Amniotic stem cell (primary cell): ENCODE measurements at places on chromosomes 1 and 21.

- no peak for DNase-seq
Measured at GRCh38 chr21:46552274-46552673, 52.6 kb downstream of the S100B start.

DNA sequence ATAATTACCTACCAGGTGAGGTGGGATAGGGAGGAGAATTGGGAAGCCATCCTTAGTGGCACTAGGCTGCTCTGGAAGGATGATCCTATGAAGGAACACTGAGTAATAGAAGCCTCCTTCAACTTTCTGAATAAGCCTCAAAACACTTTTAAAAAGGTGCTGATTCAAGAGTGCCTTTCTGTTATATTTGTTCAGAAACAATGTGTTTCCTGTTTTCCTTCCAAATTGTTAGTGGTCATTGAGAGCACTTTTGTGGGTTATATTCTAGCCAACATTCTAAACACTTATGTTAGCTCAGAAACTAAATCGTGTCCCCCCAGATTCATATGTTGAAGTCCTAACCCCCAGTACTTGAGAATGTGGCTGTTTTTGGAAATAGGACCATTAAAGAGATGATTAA, 237.3 kb downstream of the TNR start:
- DNase-seq, result no peak

DNA sequence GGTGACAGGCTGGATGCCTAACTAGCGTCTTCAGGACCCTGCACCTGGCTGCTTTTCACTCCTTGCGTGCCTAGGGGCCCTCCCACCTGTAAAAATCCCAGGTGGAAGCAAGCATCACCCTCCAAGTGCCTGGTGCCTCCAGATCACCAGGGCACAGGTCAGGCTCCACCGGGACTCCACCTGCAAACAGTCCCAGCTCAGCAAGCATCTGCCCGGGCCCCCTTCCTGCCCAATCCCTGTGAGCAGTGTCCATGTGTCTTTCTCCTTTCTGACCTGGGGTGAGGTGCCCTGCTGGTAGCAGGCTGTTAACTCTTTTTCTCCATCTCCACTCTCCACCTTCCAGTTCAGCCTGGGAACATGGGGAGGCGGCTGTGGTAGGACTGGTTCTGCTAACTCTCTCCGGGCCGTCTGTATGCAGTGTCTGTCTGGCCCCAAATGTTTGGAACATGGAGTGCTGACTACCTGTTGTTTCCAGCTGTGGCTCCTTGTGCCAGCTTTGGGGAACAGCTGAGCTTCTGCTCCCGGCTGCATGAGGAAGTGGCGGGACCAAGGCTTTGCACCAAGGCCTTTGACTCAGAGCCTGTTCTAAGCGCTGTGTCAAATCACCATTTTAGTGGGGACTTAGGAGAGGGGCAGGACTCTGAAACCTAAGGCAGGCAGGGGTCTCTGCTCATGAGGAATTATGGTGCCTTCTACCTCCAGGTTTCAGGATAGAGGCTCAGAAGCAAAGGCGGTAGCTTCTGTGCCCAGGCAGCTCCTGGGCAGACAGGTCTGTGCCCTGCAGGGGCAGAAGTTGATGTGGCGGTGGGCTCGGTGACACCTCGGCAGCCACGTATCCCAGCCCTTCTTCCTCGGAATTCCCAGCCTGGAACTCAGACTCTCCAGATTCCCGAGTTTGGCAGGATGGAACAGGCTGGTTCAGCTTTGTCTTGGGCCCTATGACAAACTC, 5.5 kb downstream of the GPR137B start:
- DNase-seq, result no peak

DNA sequence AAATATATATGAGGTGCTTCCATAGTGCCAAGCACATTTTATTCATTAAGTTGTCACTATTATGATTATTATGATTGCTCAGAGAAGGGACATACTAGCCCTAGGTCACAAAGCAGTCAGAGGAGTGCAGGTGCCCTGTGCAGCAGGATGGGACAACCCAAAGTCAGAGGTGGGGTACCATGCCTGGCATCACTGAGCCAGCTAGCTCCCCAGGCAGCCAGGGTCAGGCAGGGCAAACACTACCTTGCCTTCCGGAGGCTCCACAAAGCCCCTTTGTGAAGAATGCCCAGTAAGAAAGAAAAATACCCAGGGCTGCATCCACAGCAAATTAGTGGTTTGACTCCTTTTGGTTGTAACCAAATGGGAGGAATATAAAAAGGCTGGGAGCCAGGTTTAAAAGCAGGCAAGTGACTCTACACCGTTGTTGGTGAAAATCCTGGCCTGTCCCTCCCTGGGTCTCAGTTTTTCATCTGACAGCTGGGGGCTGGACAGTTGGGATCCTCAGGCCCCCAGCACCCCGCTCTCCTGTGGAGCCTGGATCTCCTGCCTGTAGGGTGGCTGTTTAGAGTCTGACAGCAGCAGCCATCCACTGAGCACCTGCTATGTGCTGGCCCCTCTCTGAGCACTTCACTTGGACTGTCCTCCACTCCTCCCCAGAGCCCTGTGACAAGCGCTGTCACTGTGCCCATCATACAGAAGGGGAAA, 98.8 kb downstream of the GLIS1 start:
- DNase-seq, result no peak

DNA sequence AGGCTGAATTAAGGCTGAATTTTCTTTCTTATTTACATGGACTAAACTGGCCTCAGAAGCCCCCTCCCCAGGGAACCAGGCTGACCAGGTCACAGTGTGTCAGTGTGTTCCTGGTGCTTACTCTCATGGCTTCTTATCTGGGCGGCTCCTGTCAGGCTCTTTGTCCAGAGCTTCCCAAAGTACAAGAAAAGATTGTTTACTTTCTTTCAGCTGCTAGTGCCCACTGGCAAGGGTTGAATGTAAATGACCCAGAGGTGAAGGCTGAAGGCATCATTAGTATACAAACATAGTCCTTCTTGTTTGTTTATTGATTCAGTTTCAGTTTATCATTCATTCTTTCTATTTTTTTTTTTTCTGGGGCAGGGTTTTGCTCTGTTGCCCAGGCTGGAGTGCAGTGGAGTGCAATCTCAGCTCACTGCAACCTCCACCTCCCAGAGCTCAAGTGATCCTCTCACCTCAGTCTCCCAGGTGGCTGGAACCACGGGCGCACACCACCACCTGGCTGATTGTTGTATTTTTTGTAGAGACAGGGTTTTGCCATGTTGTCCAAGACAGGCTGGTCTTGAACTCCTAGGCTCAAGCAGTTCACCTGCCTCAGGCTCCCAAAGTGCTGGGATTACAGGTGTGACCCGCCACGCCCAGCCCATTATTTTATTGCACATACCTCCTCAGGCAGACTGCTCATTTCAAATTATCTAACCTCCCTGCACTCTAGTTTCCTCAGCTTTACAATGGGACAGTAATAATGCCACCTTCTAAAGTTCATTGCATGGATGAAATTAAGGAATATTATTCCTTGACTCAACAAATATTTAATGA, 9.8 kb upstream of the KDM4A start:
- DNase-seq, result no peak

GRCh38 chr21:32137266-32137665, 141.6 kb downstream of the MIS18A start:
- no peak for DNase-seq

GRCh38 chr1:159141584-159142390, 29.6 kb upstream of the CADM3 start:
- peak; percentile 3 for DNase-seq

GRCh38 chr1:203036135-203036534, 9.8 kb downstream of the PPFIA4 start:
- no peak for DNase-seq

- DNase-seq, result no peak
Measured at GRCh38 chr21:44846485-44847260, 26.8 kb downstream of the PTTG1IP start.

DNA sequence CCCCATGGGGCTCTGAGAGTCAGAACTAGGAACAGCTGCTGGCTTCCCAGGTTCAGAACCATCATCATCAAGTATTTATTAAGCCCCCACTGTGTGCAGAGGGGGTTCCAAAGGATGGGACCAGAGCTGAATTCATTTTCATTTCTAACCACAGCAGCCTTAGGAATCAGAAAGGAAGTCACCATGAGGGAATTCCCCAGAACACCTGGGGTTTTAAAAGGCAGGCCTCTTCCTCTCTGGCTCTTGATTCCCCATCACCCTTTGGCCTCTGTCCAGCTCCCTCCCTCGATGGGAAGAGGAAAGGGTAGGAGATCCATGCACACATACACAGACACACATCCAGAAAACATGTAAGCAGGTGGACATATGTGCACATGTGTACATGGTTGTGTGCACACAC, 1.3 kb upstream of the KCNN3 start:
- no peak for DNase-seq

GRCh38 chr1:84078842-84079202, 65.2 kb upstream of the PRKACB start:
- no peak for DNase-seq

DNA sequence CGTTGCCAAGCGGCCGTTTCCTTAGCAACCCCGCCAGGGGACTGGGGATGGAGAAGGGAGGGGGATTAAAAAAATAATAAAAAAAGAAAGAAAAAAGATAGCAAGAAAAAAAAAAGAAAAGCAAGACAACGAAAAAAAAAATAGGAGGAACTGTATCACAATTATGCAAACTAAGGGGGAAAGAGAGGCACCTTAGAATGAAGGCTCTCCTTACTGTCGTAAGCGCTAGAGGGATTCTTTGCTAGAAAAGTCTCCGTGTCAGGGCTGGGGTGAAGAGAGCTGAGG, 625 bp upstream of the NEGR1 start:
- DNase-seq, result no peak

DNA sequence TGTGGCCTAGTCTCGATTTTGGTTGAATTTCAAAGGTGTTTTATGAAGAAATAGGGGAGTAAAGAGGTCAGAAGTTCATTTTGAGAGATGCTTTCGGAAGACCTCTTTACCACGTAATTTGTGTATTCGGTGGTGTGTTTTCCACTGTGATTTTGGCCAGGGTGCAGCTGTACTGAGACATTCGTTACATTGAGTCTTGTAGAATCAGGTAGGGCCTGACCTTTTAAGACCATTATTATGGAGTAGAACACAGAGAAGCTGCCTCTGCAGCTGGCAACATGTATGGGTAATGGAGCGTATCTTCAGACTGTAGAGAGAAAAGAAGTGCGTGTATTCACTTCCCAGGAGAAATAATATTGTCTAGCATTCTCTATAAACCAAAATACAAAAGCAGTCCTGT, 326.5 kb downstream of the PDE4B start:
- DNase-seq, result no peak

- no peak for DNase-seq
Measured at GRCh38 chr1:243716906-243717305, 133.1 kb downstream of the AKT3 start.

GRCh38 chr1:67489643-67490042, 59.4 kb upstream of the SERBP1 start:
- no peak for DNase-seq

- DNase-seq, result no peak
Measured at GRCh38 chr1:166884040-166884642, 8.1 kb upstream of the TADA1 start.

DNA sequence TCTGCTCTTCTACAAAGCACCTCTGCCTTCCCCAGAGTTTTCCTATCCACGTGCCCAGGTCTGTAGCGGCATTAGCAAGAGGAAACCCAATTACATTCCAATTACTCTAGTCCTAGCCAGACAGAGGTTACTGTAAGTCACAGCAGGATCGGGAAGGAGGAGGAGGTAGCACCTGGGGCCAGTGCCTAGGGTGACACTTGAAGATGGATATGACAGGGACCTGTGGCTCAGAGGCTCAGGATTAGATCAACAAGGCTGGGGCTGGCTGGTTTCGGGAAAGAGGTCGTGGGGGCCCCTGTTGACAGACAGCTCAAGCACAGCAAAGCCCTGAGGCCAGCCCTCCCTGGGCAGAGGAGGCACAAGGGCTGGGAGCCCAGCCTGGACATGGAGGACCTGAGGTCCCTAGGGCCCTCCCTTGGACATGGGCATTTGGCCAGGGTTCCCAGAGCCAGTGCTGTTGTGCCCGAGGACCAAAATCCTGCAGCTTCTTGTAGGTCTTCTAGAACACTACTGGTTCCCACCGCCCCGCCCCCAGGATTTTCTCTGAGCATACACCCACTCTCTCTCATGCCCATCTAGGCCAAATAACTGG, 3.0 kb upstream of the HCRTR1 start:
- DNase-seq, result no peak

GRCh38 chr1:10104834-10105233, 72.1 kb downstream of the UBE4B start:
- DNase-seq, result no peak

- DNase-seq, result no peak
Measured at GRCh38 chr1:10989095-10989494, 23.4 kb upstream of the TARDBP start.

- DNase-seq, result no peak
Measured at GRCh38 chr1:42730988-42731387, 9.0 kb downstream of the CLDN19 start.

DNA sequence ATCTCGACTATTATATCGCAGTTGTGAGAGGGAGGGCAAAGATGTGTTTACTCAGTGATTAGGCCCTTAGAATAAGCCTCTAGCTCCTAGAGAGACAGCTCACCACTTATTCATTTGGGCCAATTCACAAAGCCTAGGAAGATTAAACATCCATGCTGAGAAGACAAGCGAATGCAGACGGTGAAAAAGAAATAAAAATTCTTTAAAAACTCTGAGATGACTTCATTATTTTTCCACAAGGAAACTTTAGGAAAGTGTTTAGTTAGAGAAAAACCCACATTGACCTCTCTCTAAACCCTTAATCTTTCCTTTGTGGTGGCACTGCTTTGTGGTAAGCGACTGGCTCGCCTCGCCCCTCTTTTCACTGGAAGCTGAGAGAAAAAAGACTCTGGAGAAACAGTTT, 146.8 kb upstream of the DMRTA2 start:
- no peak for DNase-seq

- DNase-seq, result no peak
Measured at GRCh38 chr21:40936178-40936577, 89.2 kb upstream of the DSCAM start.

DNA sequence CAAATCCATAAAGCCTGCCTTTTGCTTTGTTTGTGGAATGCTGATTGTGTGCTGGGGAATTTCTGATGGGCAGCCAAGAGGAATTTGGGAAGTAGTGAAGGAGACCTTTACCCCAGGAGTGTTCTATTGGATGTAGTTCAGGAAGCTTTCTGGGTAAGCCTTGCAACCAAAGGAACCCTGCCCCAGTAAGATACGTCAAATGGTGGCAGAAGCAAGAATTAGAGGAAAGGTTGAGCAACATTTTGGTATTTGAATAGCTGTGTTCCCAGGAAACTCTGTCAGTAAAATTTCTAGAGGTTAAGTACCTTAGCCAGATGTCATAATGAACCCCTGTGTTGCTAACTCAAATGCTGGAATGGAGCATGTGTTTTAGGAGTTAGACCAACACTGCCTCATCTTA, 6.4 kb downstream of the MGST3 start:
- DNase-seq, result no peak

- DNase-seq, result no peak
Measured at GRCh38 chr1:15062479-15063099, 91.0 kb upstream of the TMEM51 start.

DNA sequence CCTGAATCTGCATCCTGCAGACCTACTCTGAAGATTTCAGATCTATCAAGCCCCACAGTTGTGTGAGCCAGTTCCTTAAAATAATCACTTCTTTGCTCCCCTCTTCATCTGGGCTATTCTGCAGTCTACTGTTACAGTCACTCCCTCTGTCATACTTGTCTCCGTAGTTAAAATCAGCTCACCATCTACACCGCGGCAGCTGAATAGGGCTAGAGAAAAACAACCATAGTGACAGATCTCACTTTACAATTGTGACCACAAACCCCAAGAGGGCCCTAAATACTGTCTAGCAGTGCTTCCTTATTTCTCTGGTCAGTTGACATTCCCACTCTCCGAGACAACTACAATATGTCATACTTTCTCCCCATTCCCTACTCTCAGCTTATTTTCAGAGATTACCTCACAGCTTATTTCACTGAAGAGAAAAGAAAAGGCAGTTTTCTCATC, 12.9 kb downstream of the DESI2 start:
- DNase-seq, result no peak
